ENCODE measurements at places on chromosomes 6 and 20.

- DNase-seq = no peak
Observed at GRCh38 chr6:126030045-126030444, 43.7 kb downstream of the TRMT11 start.

DNA sequence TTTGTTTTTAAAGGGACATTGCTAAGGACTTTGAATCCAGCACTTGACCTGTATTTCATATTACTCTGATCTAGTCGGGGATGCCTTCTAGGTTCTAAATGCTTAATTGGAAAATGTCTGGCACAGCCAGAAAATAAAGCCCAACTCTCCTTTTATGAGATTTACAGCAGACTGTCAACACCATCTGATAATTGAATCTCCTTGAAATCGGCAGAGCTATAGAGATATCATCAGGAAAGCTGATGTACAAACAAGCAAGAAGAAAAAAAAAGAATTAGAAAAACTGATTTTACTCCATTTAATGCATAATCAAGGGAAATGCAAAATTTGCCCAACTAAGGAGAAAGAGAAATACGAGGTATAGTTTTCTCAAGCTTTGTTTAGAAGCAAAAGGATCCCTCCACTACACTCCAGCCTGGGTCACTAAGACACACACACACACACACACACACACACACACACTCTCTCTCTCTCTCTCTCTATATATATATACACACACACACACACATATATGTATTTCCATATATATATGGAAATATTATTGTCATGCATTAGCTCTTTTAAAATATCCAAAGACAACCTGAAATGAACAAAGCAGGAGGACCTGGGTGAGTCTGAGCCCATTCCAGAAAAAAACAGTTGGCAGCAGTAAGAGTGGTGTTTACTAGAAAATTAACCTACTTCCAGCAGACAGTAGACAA is 9.5 kb upstream of the FOXC1 start:
- DNase-seq = no peak

DNA sequence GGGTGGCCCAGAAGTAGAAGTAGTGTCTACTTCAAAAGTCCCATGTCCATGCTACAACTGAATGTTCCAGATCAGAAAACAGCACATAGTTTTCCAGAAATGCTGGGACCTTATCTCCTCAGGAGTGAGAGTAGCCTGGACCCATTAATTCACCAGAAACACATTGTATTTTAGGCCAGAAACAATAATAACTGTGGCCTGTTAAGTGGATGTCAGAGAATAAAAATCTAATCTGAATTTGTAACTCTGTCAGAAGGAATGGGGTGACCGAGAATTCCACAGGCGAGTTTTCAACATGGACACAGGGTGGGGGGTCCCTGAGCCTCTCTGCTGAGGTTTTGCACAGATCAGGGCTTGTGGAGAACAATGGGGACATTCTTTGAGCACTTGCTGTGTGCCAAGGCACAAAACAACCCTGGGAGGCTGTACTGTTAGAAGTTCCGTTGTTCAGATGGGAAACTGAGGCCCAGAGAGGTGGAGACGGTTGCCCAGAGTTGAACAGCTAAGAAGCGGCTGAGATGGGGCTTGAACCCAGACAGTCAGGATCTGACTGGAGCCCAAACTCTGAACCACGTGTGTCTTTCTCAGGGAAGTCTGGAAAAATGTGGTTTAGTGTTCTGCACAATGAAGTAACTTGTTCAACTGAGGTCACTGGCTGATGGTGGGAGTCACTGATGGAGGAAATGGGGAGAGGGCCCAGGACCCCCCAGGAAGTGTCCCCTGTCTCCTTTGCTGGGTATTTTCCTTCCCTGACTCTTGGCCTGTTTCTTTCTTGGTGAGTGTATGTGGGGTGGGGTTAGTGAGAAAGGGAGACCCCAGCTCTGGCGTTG is 44.2 kb downstream of the SNAI1 start:
- DNase-seq = no peak

- DNase-seq = no peak
Observed at GRCh38 chr6:54574671-54575070, 266.4 kb downstream of the TINAG start.

DNA sequence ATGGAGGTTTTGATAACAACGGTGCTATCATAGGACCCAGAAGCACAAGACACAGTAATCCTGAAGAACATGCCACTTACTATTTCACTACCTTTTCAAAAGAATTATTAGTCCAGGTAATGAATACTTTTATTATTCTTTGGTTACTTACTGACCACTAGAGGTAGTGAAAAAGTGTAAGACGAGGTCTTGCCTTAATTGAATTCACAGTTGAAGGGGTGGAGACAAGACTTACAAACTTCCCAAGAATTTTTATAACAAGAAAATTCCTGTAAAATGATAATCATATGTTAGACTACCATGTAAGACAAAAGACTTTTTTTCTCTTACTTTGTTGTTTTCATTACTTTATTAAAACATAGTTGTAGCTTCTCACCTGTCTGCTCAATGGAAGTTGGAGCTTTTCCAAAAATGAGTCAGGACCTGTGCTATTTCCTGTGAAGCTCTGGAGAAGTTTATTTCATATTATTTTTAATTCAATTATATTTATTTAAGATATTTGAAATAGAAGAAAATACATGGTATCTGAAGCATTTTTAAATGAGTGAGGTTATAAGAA is 52.4 kb downstream of the DOP1A start:
- no peak for DNase-seq

GRCh38 chr20:45238139-45238538 is 16.2 kb downstream of the SLPI start:
- no peak for DNase-seq

DNA sequence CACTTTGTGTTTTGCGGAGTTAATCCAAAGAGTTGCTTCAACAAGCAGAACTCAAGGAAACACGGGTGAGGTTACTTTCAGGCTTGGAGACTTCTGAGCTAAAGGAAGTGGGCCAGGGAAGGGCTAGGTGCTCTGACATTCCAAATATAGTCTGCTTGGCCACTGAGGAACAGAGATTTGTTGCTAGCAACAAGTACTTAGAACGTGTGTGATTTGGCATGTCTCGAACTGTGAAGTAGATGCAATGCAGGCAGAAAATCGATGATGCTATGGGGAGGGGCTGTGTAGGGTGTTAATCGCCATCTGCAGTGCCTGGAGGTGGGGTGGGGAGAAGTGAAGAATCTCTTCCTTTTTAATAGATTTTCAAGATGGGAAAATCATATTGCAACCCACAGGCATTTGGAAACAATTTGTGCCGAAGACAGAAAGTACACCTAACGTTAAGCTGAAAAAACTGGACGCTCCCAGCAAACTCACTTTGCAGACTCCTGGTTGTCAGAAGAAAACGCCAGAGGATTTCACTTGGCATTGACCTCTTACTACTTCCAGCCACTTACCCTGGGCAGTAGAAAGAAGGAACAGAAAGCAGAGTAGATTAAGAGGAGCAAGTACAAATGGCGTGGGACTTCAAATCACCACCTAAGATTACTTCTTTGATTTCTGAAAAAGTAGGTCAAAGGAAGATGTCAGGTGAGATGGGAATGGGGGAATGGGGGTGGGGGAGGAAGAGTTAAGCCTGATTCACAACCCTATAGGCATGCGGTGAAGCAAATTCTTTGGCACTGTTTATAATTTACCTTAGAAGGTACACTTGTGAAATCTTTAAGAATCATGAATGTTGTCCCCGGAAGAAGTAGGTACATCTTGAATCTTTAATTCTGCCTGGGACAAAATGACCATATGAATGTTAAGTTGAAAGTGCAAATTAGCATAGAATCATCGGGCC is 314.1 kb downstream of the CD83 start:
- DNase-seq = no peak

- no peak for DNase-seq
Observed at GRCh38 chr6:36523936-36524499, 23.3 kb downstream of the STK38 start.

DNA sequence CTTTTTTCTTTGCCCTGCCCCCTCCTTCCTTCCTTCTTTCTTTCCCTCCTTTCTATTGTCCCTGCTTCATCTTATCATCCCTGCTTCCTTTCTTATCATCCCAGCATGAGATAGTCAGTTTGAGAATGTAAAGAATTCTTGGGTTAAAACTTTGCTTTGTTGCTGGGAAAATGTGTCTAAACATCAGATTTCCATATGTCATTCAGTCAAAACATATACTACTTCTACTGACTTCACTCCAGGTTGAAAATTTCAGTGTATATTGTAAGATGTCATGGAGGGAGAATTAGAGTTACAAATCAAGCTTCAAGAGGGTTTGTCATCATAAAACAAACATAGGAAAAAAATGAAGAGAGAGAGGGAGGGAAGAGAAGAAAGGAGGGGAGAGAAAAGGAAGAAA is 358.4 kb upstream of the SOX4 start:
- no peak for DNase-seq

DNA sequence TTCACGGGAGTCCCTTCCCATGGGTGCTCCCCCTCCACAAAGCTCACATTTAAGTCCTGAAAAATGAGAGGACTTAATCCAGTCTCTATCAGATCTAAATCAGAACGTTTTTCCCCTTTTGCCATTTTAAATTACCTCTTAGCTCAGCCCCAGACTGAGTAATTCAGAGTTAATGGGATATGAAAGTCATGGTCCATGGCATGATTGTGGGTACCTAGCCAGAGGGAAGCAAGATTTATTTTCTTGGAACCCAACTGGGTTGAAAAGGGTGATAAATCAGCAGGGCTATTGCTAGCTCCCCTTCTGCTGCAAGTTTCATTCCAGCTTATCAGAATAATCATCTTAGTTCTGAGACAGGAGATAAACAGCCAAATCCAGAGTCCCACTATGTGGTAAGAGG is 320.2 kb upstream of the CHD6 start:
- DNase-seq = no peak

- DNase-seq = no peak
Observed at GRCh38 chr6:68194846-68195478, 440.1 kb upstream of the ADGRB3 start.

DNA sequence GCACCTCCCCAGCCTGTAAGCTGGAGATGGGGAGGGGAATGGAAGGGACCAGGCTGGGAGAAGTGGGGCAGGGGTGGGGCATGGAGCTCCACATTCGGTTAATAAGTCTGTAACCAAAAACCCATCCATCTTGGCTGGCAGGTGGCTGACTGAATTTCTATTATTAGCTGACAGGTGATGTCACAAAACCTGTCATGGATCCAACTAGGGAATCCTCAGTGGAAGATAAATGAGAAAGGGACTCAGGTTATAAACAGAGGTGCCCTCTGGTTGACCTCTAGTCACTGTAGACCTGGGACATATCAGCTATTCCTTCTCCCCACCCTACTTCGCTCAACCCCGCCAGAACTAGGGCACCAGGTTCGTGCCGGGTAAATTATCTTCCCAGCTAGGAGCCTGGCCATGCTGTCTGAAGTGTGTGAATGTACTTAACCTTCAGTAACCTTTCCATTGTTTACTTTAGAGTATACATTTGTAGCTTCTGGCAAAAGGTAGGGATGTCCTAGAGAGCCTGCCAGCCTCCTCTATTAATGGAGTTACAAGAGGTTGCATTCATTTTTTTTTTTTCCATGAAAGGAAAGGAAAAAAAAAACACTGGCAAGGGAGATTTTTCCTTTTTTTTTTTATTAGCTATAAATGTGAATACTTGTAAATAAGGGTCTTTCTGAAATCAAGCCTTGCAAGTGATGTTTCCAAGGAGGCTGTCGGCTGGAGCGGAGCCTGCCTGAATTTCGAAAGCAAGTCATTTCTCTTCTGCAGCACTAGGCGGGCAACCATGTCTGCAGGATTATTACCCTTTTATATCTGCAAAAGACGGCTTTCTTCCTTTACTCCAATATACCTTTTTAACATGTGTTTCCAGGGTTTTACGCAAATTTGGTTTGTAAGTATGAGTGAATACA is 135.9 kb downstream of the TMEM242 start:
- no peak for DNase-seq

- DNase-seq = no peak
Observed at GRCh38 chr20:50398821-50399554, 111.2 kb upstream of the PTPN1 start.
